Activated T-helper 1 cell treated with anti-CD3 and anti-CD28 coated beads, Interleukin-12 subunit alpha, Interleukin-12 subunit beta, Interleukin-2, Interleukin-4 antibody, amounts not matched to agents 30 ng/mL and 10 ng/mL and 1 ng/mL, durations not matched to agents 14 hours and 24 hours and 36 hours (primary cell): ENCODE measurements at places on chromosomes 6 and 20.

- DNase-seq, result no peak
- H3K36me3 ChIP-seq, result no peaks in the 10 kb centered on the region
- peaks cover 6% of the 10 kb centered on the region for H3K4me1 ChIP-seq
- H3K27ac ChIP-seq, result no peak overlapping the region
- no peak overlapping the region for H3K4me3 ChIP-seq
Observed at GRCh38 chr20:1472556-1473245, 6.1 kb upstream of the NSFL1C start.

- H3K27ac ChIP-seq, result no peak overlapping the region
- peaks cover 29% of the 10 kb centered on the region for H3K36me3 ChIP-seq
- no peaks in the 10 kb centered on the region for H3K27me3 ChIP-seq
- H3K4me3 ChIP-seq, result no peak overlapping the region
- no peak for DNase-seq
Observed at GRCh38 chr6:31791324-31792089, 4.0 kb downstream of the VARS1 start.

- no peaks in the 10 kb centered on the region for H3K36me3 ChIP-seq
- no peaks in the 10 kb centered on the region for H3K27me3 ChIP-seq
- no peaks in the 10 kb centered on the region for H3K4me1 ChIP-seq
- H3K27ac ChIP-seq, result no peak overlapping the region
- no peak overlapping the region for H3K4me3 ChIP-seq
Observed at GRCh38 chr20:55535366-55535765, 470.0 kb downstream of the CBLN4 start.

DNA sequence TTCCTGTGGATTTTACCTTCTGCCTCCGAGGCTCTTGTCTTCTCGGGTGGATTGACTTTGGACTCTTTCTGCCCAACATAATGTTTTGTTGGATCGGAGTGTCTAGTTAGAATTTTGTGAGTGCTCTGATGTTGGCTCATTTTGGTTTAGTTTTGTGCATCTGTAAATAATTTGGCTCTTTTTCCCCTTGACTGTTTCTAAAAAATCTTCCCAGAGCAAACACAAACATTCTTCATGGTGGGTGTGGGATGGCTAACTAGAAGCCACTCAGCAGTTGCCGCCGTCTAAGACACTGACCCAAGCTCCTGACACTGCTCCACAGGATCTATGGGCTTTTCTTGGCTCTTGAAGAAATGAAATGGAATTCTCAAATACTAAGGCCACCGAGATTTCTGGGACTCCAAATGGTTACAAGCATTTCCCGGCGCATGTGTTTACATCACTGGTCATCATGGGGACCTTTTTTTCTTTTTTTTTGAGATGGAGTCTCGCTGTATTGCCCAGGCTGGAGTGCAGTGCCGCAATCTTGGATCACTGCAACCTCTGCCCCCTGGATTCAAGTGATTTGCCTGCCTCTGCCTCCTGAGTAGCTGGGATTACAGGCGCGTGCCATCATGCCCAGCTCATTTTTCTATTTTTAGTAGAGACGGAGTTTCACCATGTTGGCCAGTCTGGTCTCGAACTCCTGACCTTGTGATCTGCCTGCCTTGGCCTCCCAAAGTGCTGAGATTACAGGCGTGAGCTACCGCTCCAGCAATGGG is 92.0 kb upstream of the FRMD1 start:
- peaks cover 15% of the 10 kb centered on the region for H3K27me3 ChIP-seq
- H3K36me3 ChIP-seq, result no peaks in the 10 kb centered on the region
- H3K4me1 ChIP-seq, result no peaks in the 10 kb centered on the region
- H3K4me3 ChIP-seq, result no peak overlapping the region
- no peak for DNase-seq

DNA sequence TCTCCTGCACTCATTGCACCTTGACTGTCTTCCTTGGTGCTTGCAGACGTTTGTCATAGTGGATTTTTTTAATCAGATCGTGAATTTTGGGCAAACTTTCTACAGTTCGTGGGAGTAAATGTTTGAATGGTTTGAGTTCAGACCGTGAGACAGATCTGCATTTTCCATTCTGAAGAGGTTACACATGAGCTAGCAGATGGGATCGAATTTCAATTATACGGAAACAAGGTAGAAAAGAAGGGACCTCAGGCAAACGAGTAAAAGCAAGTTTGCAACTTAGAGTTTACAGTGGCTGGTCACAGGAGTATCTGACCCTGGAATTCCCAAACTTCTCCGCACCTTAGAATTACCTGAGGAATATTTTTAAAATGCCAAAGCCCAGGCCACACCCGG is 17.2 kb upstream of the NCR2 start:
- H3K27me3 ChIP-seq, result peaks cover 31% of the 10 kb centered on the region
- H3K36me3 ChIP-seq, result no peaks in the 10 kb centered on the region
- DNase-seq, result no peak
- peaks cover 23% of the 10 kb centered on the region for H3K4me1 ChIP-seq
- peak overlapping the region; percentile 79 for H3K27ac ChIP-seq
- no peak overlapping the region for H3K4me3 ChIP-seq

DNA sequence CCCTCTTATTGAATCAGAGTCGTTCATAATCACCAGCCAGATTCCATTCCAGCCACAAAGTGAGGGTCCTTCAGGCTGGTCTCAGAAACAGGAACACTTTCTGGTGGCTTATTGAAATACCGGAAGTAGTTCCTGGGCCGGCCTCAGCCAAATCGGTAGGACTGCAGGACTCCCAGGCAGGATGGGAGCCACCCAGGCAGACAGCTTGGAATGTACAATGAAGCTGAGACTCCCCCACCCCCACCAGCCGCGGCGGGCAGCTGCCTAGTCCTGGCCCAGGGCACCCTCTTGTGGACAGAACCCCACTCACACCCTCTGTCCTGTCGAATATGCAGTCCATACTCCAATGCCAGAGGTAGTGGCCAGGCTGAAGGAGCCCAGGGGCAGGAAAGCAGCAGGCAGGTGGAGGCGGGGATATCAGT is 43.8 kb downstream of the MDFI start:
- H3K27ac ChIP-seq, result no peak overlapping the region
- H3K27me3 ChIP-seq, result peaks cover 1% of the 10 kb centered on the region
- no peaks in the 10 kb centered on the region for H3K36me3 ChIP-seq
- peak; percentile 47 for DNase-seq
- peaks cover 6% of the 10 kb centered on the region for H3K4me1 ChIP-seq
- peak overlapping the region; percentile 30 for H3K4me3 ChIP-seq

GRCh38 chr6:126293891-126294524 is 45.9 kb upstream of the CENPW start:
- H3K27ac ChIP-seq, result no peak overlapping the region
- H3K27me3 ChIP-seq, result peaks cover 4% of the 10 kb centered on the region
- H3K4me1 ChIP-seq, result no peaks in the 10 kb centered on the region
- no peaks in the 10 kb centered on the region for H3K36me3 ChIP-seq
- no peak overlapping the region for H3K4me3 ChIP-seq

DNA sequence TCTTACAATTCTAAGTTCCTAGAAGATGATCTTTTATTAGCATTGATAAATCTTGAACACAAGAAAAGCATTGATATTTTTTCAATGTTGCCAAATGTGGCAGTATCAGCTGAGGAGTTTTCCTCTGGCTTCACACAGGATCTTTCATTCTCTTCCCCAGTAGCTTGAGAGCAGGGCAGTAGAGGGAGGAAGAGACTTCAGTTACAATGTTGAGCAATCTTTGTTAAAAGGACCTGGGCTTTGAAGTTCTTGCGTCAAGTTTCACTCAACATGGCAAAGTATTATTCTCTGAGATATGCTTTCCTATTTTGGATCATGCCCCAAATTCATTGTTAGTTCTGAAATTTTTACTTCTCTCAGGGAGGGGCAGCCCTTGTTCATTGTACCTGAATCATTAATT is 238.0 kb downstream of the COL12A1 start:
- H3K27ac ChIP-seq, result no peak overlapping the region
- no peak for DNase-seq
- H3K4me1 ChIP-seq, result no peaks in the 10 kb centered on the region
- H3K4me3 ChIP-seq, result no peak overlapping the region
- no peaks in the 10 kb centered on the region for H3K36me3 ChIP-seq

GRCh38 chr20:37295595-37295994 is 6.1 kb downstream of the MANBAL start:
- H3K4me1 ChIP-seq, result peaks cover 58% of the 10 kb centered on the region
- H3K27me3 ChIP-seq, result no peaks in the 10 kb centered on the region
- H3K27ac ChIP-seq, result no peak overlapping the region

GRCh38 chr6:143370812-143371370 is 79.6 kb downstream of the ADAT2 start:
- H3K27me3 ChIP-seq, result peaks cover 2% of the 10 kb centered on the region
- no peaks in the 10 kb centered on the region for H3K4me1 ChIP-seq
- no peak overlapping the region for H3K27ac ChIP-seq
- H3K4me3 ChIP-seq, result no peak overlapping the region

DNA sequence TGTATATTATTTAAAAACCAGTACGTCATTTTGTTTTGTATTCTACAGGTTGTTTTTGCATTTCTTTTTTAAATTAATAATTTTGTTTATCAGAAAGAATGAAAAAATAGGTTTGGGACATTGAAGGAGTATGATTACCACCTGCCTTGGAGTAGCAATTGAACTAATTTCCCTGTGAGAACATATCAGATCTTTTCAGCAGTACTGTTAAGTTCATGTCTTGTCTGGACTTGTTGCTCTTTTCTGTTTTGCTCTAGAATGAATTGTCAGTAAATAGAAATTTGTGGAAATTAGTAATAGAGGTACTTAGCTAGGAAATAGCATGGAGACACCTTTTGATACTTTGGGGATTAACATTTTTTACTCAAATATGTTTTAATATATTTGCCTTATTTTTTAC is 24.3 kb downstream of the HSF2 start:
- peaks cover 14% of the 10 kb centered on the region for H3K4me1 ChIP-seq
- H3K27ac ChIP-seq, result no peak overlapping the region
- H3K4me3 ChIP-seq, result no peak overlapping the region
- no peaks in the 10 kb centered on the region for H3K27me3 ChIP-seq

GRCh38 chr6:104689551-104690205 is 170.0 kb downstream of the HACE1 start:
- peaks cover 19% of the 10 kb centered on the region for H3K4me1 ChIP-seq
- no peak for DNase-seq
- H3K36me3 ChIP-seq, result peaks cover 2% of the 10 kb centered on the region
- H3K27ac ChIP-seq, result no peak overlapping the region
- H3K27me3 ChIP-seq, result no peaks in the 10 kb centered on the region

- no peaks in the 10 kb centered on the region for H3K4me1 ChIP-seq
- H3K27ac ChIP-seq, result no peak overlapping the region
- H3K4me3 ChIP-seq, result no peak overlapping the region
- no peaks in the 10 kb centered on the region for H3K36me3 ChIP-seq
- peaks cover 27% of the 10 kb centered on the region for H3K27me3 ChIP-seq
Observed at GRCh38 chr6:34462551-34462971, 3.3 kb upstream of the PACSIN1 start.

DNA sequence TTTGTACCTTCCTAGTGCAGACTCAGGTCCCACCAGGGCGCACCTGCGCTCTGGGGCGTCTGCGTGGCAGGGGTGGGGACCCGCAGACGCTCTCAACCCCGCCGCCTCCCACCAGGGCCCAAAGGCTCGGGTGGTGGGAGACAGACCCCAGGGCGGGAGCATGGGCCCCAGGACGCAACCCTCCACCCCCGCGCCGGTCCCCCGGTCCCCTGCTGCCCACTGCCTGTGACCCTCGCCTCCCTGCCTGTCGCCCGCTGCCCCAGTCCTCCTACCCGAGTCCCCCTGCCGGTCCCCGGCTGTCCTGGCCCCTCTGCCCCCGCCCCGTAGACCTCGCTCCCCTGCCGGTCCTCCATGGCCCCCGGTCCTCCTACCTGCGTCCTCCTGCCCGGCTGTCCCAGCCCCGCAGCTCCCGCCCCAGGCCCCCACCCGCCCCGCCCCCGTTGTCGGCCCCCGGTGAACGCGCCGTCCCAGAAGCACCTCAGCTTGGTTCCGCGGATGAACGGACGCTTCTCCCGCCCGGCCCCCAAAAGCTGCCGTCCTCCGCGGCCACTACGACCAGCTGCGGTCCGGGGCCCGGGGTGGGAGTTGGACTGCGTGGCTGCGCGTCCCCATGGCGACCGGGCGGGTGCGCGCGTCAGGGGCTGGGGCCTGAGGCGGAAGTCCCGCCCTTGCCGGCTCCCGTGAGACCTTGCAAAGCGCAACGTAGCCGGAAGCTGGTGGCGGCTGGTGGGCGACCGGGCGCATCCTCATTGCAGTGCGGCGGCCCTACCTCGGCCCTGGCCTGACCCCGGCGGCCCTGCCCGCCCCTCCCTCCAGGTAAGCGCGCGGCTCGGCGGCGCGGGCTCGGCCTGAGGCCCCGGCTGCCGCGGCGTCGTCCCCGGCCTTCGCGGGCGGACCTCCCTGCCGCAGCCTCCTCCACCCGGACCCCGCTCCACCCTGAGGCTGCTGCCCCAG is at the start of gene ARFGAP1:
TSS of gene ARFGAP1 (plus strand) at position 709 of the 954 bp plus-strand sequence. CDS start 2,768 bp downstream, outside the sequence.
- H3K4me1 ChIP-seq, result peaks cover 23% of the 10 kb centered on the region
- DNase-seq, result peak; percentile 86
- peak within 1 kb of the TSS; percentile 89 for H3K27ac ChIP-seq
- H3K4me3 ChIP-seq, result peak within 1 kb of the TSS; percentile 98
- H3K36me3 ChIP-seq, result peaks cover 2% of the 10 kb centered on the region
